SK-MEL-5 (cell line): ENCODE measurements at places on chromosomes 7 and 10. TPM values are rescaled to one million over a fixed set of nuclear protein-coding genes. Genes with fewer than 3 reads are reported as not detected.

- peak; percentile 36 for DNase-seq
Observed at GRCh38 chr7:5422396-5423305, 983 bp downstream of the TNRC18 start.

- no peak for DNase-seq
Observed at GRCh38 chr10:771647-772046, 82.2 kb upstream of the DIP2C start.

- no peak for DNase-seq
Observed at GRCh38 chr7:37540917-37541316, 92.3 kb upstream of the ELMO1 start.

- DNase-seq: peak; percentile 8
Observed at GRCh38 chr10:35598379-35598778, 6.8 kb upstream of the GJD4 start.

GRCh38 chr7:112297681-112298080 is 91.2 kb downstream of the ZNF277 start:
- no peak for DNase-seq

- DNase-seq: no peak
Observed at GRCh38 chr7:30771880-30772425, 736 bp downstream of the MINDY4 start.

GRCh38 chr7:122887198-122887597 is 938 bp upstream of the CADPS2 start:
- peak; percentile 82 for DNase-seq

- DNase-seq: peak; percentile 85
Observed at GRCh38 chr7:95684037-95684436, 87.7 kb upstream of the PDK4 start.

- peak; percentile 24 for DNase-seq
Observed at GRCh38 chr10:94104316-94105000, 110.7 kb downstream of the PLCE1 start.

DNA sequence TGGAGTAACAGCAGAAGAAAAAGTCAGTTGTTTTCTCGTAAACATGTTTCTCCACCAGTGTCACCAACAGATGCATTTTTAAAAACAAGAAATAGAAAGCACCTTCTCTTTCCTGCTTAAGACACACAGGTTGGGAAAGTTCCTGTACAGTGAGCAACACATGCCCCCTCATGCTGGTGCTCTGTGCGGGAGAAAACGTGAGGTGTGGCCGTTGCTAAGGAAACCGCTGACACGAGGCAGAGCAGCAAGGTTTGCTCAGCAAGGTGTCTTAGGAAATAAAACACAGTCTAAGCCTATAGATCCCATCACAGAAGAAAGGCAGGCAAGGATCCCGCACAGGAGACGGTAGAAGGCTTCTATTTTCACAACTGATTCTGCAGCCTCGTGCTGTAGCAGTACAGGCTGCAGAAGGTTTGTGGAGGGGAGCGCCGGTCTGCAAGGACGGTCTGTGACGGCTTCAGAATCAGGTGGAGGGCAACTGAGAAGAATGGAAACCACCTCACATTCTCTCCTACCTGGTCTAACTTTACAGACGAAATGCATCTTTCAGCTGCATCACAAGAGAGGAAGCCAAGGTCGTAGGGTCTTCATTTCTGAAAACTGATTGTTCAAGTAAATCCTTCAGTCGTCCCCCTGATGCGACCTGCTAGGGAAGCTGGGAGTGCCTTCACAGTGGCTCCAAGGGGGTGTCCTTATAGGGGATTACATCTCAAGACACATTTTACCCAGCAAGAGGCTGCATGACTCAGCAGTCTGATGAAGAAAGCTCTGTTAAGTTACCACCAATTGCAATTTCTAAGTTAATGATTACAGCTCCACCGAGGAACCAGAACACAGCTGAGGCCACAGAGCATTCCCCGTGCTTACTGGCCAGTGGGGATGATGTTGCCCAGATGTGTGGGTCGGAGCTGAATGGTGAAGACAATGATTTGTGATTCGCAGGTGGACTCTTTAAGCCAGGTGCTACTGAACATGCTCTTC is 150.7 kb upstream of the KLF14 start:
- DNase-seq: no peak

The CABCOCO1 gene
- total RNA-seq: 0.40 and 0.53 TPM in 2 replicates

The GTPBP4 gene
- total RNA-seq: 66.0 and 71.1 TPM in 2 replicates

The IQUB gene
- total RNA-seq: 0.18 TPM in 1 of 2 replicates, not detected in the other
